H7 (cell line): ENCODE measurements at places on chromosomes 1 and 21. TPM values are rescaled to one million over a fixed set of nuclear protein-coding genes. Genes with fewer than 3 reads are reported as not detected.

The CR1 gene
- total RNA-seq: 0.07 TPM in 2 replicates

The DMRTA2 gene
- 0.10 TPM in 1 of 2 replicates, not detected in the other for total RNA-seq

The GNAT2 gene
- total RNA-seq: not detected in 2 replicates

The LIN28A gene
- total RNA-seq: 863 and 868 TPM in 2 replicates

The OR2AK2 gene
- total RNA-seq: not detected in 2 replicates
